ENCODE measurements at places on chromosomes 7 and 10.
A peak's percentile ranks its signal among the peaks of the same experiment; 100 is the strongest.

- no peak for DNase-seq
These were observed 67.0 kb downstream of the ZMIZ1 start for GRCh38 chr10:79135790-79136189.

- peak; percentile 5 for DNase-seq
These were observed 15.8 kb upstream of the ADAMTS14 start for GRCh38 chr10:70656489-70656888.

GRCh38 chr10:44564361-44564760 lies 179.5 kb upstream of the CXCL12 start:
- DNase-seq, result no peak

DNA sequence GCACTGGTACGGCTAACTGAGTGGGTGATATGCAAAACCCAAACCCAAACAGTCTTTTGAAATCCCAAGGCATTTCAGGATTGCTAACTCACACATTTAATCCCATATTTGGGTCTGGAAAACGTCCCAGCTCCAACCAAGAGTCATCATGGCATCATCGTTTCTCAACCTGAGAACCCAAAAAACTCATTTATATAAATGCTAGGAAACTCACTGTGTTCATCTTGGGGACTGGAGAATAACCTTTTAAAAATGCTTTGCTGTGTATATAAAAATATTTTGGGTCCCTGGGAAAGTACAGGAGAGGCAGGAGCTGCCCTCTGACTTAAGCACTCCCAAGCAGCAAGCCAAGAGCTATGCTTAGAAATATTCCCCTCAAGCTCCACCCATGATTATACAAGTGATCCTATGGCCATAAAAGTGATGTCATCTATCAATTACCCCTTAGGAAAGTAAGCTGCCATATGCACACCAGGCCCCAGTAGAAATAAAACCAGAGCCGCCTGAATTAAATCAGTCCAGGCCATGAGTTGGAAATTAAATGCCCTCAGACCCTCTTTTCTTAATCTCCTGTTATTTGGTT lies 352.1 kb downstream of the FRMD4A start:
- no peak for DNase-seq

GRCh38 chr7:12210179-12211053 lies 678 bp upstream of the TMEM106B start:
- peak; percentile 17 for DNase-seq

DNA sequence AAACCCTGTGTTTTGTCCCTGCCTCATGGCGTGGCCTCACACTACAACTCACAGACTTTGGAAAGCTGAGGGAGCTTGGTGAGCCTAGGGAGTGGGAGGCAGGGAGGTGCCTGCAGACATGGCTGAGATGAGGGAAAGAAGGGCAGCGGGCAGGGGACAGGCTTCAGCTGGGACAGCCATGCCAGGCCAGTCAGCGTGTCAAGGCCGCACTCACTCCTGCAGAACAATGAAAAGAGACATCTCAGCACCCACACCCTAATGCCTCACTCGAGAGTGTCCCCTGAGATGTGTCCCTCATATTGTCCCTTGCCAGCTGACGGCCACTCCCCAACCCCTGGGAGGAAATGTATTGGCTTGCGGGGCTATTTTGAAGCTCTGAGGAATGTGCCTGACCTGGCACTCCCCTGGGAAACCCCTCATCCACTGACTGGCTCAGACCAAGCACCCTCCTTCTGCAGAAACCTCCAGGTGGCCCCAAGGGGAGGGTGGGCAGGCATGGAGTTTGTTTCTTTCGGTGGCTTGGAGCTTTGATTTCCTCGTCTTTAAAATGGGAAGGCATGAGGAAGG lies 31.6 kb downstream of the SH3PXD2A start:
- DNase-seq, result no peak

DNA sequence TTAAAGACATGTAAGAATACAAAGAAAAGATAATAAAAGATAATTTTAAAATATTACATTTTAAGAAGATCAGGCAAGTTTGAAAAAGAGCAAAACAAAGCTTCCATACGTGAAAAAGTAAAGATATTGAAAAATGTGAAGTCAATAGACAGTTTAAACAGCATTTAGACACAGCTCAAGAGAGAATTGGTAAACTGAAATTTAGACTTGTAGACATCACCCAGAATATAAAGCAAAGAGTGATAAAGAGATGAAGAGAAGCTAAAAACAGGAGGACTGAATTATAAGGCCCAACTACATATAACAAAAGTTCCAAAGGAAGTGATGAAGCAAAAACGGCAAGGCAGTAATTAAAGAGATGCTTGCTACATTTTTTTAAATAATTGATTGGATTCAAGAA lies 13.8 kb downstream of the ADAM12 start:
- no peak for DNase-seq

DNA sequence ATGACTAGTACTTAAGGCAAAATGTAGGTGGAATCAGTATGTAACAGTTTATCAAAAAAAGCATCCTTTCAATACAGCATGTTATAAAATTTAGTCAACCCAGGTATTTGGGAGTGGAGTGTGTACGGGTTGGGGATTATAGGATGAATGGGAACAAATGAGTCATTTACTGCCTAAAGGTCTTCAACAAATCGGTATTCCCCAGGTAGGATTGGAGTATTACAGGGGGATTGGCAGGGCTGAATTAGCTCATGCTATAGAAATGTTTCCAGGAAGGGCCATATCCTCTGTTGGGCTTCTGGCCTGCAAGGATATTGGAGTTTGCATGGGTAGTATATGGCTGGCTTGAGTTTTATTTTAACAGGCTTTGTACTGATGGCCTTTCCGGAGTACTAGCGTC lies 723.7 kb downstream of the SORCS1 start:
- DNase-seq, result no peak

DNA sequence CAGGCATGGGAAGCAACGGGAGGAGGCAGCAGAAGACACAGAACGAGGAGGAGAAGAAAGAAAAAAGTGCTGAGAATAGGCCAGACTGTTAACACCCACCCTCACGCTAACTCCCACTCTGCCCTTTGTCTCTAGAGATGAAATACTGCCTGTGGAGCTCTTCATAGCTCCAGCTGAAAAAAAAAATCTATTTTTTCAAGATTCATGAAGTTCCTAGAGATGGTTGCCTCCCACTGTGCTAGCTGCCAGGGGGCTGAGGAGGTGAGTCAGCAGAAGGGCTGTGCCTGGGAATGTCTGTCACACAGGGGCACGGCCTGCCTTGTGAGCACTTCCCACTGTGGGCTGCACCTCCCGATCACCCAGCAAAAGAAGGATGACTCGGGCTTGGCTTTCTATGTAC lies 144.5 kb downstream of the RNF216 start:
- no peak for DNase-seq

GRCh38 chr7:90775383-90775965 lies 179.4 kb downstream of the CDK14 start:
- DNase-seq, result no peak

DNA sequence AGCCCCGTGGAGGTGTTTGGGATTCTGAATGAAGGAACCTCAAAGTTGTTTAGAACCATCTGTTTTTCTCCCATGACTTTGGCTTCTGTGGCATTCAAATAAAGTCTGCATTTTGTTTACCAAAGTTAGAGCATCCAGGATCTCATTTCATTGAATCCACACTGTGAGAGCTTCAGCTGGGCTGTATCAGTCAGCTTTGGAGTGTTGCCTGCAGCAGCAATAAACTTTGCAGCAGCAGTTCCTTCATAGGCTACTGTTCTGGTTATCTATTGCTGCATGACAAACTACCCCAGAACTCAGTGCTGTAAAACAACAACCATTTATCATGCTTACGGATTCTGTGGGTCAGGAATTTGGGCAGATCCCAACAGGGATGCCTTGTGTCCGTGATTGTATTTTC lies 1575.2 kb upstream of the LRRTM3 start:
- DNase-seq, result no peak

- no peak for DNase-seq
These were observed 620 bp downstream of the ZNF117 start for GRCh38 chr7:64990216-64990615.

- no peak for DNase-seq
These were observed 57.6 kb downstream of the LRRTM3 start for GRCh38 chr10:66983475-66983818.

DNA sequence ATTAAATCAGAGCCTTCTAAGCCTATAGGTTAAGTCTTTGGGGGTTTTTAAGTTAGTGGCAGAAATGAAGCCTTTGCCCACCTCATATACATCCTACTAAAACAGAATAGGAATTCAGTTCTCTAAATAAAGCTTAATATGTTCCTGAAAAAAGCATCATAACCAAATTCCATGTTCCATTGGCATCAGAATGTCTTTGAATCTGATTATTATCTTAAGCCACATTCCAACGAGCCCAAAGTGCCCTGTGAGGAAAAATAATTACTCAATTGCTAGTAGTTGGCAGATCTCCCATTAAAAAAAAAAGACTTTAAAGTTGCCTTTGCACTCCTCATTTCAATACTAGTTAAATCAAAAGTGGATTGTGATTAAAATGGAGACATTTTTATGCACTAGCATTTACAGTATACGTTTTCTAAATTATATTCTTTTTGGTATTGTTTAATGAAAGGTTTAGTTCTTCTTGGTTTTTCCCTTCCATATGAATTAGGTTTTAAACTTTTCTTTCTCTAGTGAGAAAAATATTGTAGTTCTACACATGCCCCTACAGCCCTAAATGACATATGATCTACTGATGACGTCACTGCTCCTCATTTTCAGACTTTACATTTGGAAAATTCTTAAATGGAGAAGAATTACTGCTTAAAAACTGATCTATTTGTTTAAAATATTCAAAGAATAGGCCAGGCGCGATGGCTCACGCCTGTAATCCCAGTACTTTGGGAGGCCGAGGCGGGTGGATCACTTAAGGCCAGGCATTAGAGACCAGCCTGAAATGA lies 54.3 kb upstream of the CABCOCO1 start:
- no peak for DNase-seq

GRCh38 chr10:133229265-133230043 lies 563 bp upstream of the UTF1 start:
- no peak for DNase-seq

GRCh38 chr7:134104166-134104565 lies 23.0 kb upstream of the LRGUK start:
- DNase-seq, result no peak

GRCh38 chr7:70782796-70783195 lies 349.1 kb upstream of the GALNT17 start:
- DNase-seq, result no peak

- DNase-seq, result no peak
These were observed 143.8 kb downstream of the TES start for GRCh38 chr7:116354171-116354545.

- no peak for DNase-seq
These were observed 51.1 kb downstream of the JMJD1C start for GRCh38 chr10:63414481-63415260.

GRCh38 chr7:135666846-135667245 lies 4.5 kb downstream of the STMP1 start:
- DNase-seq, result no peak

DNA sequence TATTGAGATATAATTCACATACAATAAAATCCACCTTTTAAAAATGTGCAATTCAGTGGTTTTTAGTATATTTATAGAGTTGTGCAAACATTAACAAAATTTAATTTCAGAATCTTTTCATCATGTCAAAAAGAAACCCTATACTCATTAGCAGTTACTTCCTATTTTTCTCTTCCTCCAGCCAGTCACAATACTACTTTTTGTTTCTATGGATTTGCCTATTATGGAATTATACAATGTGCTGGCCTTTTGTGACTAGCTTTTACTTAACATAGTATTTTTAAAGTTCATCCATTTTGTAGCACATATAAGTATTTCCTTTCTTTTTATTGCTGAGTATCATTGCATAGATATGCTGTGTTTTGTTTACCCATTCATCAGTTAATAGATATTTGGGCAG lies 199.9 kb upstream of the IMMP2L start:
- no peak for DNase-seq

GRCh38 chr10:15211464-15211979 lies 43.0 kb upstream of the NMT2 start:
- no peak for DNase-seq

DNA sequence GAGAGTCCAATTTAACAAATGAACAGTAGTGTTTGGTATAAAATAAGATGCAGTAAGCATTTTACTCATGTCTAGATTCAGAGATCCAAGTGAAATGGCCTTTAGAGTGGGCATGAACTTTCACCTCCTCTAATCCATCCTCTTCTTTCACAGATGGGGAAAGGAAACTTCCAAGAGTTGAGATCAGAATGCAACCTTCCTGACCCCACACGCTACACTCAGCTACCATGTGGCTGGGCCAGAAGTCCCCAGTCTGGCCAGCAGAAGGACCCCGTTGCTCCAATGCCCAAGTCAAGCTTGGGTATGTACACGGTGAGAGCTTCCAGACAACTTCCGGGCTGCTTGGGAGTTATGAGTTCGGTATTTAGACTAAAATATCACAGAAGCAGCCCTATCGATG lies 228.0 kb downstream of the ELMO1 start:
- no peak for DNase-seq

DNA sequence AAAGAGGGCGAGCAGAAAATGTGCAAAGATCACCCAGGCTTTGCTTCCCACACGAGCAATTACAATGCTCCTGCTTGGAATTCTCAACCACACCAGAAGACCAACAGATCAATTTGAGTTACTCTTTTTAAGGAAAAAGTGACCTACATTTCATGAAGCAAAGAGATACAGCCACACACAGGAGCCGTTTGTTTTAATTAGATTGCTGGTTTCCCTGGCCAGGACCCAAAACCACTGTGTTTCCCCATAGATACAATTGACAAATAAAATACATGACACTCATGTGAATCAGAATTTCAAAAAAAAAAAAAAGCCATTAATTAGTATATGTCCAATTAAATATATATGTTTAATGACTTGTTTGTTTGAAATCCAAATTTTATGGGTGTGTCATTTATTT lies 458.3 kb downstream of the PLXDC2 start:
- no peak for DNase-seq

- DNase-seq, result no peak
These were observed 192.3 kb upstream of the AOAH start for GRCh38 chr7:36916619-36917018.

DNA sequence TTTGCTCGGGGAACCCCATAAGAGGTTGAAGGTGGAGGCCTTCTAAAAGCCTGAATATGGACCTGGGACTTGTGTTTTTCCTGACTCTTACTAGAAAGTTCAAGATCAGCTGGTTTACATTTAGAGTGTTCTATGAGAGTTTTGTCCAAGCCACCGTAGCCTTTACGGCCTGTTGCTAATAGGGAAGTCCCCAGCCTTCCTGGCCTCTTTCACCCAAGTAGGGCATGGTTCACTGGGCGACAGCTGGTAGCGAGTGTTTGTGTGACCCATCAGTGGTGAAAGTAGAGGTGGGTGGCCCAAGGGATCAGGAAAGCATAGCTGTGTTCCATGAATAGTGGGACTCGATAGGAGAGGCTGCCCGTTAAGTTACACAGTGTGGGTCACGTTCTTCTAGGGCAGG lies 60.1 kb downstream of the RABGEF1 start:
- no peak for DNase-seq

- DNase-seq, result no peak
These were observed 123.8 kb downstream of the IPMK start for GRCh38 chr10:58143944-58144343.

- DNase-seq, result no peak
These were observed 39.0 kb downstream of the CABCOCO1 start for GRCh38 chr10:61701706-61702105.

GRCh38 chr7:121303422-121304101 lies 25.2 kb upstream of the WNT16 start:
- no peak for DNase-seq

GRCh38 chr10:111756217-111757061 lies 427.1 kb downstream of the GPAM start:
- no peak for DNase-seq
